ENCODE measurements at places on chromosomes 13 and 19.

DNA sequence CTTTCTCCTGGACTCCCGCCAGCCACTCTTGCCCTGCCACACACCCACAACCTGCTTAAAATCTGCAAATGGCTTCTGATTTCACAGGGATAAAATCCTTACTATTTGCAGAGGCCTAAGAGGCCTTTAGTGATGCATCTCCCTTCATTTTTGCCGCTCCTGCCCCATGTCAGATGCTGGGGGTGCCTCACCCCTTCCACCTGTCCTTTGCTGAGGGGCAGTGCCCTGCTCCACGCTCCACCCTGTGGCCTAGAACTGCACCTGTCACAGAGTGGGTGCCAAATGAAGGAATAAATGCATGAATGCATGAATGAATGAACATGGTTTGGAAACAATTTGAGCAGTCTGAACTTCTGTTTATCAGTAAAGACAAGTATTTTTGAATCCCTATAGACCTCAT lies 34.1 kb upstream of the UQCRFS1 start:
- no peak for DNase-seq

DNA sequence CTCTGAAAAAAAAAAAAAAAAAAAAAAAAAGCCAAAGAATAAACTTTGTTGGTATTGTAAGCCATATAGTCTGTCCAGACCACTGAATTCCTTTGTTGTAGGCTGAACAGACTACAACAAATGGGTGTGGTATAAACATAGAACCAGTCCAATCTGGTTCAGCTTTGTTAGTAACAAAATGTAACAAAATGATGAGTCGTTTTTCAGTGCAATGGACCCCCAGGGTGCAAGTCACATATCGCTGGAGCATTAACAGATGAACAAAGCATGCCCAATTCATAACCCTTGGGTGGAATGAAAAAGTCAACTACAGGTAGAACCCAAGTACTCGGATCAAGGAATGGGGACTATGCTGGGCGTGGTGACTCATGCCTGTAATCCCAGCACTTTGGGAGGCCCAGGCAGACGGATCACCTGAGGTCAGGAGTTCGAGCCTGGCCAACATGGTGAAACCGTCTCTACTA lies 13.6 kb upstream of the FCHO1 start:
- no peak for DNase-seq

DNA sequence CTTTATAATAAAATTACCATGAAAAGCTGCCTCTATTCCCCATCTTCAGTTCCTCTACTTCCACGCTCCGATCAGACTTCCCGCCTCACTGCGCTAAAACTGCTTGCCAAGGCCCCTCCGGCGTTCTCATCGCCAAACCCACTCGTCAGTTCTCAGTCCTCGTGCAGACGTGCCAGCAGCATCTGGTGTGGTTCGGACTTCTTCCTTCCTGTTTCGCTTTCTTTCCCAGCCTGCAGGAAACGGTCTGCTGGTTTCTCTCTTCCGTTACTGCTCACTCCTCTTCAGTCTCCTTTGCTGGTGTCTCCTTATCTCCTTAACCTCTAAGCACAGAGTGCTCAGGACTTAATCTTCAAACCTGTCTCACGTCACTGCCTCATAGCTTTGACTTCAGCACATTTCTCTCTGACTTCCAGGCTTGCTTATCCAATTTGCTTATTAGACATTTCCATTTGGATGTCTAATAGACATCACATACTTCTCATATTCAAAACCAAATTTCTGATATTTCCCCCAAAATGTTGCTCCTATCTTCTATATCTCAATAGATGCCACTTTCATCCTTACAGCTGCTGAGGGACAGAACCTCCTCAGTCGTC lies 40.3 kb downstream of the RCBTB2 start:
- DNase-seq = peak; percentile 60

GRCh38 chr13:43077906-43078305 lies 54.5 kb downstream of the DNAJC15 start:
- DNase-seq = no peak

DNA sequence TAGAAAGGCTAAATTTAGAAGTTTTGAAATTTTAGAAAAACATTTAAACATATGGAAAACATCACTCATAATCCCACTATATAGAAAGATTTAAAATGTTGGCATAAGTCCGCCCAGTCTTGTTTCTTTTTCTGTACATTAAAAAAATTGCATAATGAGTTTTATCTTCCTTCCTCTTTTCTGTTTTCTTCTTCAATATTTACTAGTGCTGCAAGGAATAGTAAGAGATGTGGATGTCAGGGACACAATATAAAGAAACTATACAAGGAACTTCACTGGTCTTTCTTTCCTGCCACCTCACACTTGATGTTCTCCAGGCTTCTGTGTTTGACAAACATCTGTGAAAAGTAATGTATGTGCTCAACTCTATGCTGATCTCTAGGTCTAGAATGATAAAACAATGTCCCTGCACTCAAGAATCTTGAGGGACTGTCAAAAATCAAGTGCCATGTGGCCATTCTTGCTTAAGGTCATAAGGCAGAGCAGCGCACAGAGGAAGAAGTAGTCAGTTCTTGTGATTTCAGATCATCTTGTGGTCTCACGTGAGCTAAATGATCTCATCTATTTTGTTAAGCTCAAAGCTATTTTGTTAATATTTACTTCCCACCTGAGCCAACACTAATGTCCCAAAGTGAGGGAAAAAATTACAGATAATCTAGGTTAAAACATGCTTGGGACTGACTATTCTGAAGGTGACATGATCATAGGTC lies 186.9 kb upstream of the OBI1 start:
- DNase-seq = no peak

DNA sequence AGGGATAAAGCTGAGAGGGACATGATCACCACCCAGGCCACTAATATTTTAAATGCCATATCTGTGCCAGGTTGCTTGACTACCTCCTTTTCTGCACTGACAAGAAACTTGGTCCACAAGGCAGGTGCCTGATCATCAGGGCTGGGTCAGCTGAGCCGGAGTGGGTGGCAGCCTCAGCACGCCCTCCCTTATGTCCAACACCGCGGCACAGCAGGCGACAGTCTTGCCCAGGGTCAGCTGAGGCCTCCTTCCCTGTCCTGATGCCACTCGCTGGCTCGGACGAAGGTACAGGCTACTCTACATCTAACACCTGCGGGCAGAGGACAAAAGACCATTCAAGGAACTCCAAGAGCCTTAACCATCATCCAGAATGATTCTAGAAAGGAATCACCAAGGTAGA lies 16.9 kb downstream of the ZC3H4 start:
- no peak for DNase-seq

- DNase-seq = peak; percentile 20
Measured at GRCh38 chr19:8161135-8161646, 11.8 kb upstream of the FBN3 start.

DNA sequence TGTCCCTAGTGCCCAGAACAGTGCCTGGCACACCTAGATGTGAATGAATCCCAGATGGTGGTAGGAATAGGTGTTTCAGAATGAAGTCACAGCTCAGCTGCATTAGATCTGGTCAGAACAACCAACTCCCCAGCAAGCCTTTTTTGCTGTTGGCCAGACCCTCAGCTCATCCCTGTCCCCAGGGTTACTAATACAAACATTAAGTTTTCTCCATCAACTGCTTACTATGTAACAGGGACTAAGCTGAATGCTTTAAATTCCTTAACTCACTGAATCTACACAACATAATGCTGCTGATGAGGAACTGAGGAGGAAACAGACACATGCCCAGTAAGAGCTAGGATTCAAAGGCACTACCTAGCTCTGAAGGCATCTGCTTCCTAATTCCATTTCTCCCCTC lies 18.8 kb downstream of the SMG9 start:
- no peak for DNase-seq

DNA sequence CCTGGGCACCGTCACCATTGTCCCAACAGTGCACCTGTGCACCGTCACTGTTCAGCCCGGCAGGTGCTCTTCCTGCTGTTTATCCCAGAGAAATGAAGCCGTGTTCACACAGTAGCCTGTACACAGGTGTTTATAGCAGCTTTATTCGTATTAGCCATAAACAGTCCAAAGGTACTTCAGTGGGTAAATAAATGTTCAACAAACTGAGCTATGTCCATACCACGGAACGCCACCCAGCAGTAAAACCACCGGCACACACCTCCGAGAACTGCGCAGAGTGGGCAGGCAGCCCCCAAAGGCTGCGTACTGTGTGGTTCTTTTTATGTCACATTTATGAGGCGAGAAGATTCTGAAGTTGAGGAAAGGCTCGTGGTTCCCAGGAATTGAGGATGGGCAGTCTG lies 44.9 kb upstream of the DCUN1D2 start:
- DNase-seq = no peak

GRCh38 chr13:66807251-66807650 lies 422.9 kb downstream of the PCDH9 start:
- DNase-seq = no peak

DNA sequence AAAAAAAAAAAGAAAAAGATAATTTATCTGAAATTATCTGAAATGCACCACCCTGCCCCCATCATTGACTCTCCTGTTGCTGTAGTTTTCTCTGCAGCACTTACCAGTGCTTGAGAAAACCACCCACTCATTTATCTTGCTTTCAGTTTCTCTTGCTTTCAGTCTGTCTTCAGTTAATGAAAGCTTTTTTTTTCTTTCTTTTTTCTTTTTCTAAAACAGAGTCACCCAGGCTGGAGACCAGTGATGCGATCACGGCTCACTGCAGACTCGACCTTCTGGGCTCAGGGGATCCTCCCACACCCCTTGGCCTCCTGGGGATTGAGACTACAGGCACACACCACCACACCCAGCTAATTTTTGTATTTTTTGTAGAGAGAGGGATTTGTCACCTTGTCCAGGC lies 4.3 kb upstream of the ACP5 start:
- peak; percentile 58 for DNase-seq

GRCh38 chr13:72726726-72727416 lies 558 bp downstream of the MZT1 start:
- peak; percentile 58 for DNase-seq

- DNase-seq = no peak
Measured at GRCh38 chr19:15048885-15049541, at the start of gene CASP14. Gene CASP14 (plus strand): TSS chr19:15049480. CDS start chr19:15052252, 2,772 bp downstream.

GRCh38 chr13:45269204-45269603 lies 68.4 kb upstream of the KCTD4 start:
- no peak for DNase-seq

DNA sequence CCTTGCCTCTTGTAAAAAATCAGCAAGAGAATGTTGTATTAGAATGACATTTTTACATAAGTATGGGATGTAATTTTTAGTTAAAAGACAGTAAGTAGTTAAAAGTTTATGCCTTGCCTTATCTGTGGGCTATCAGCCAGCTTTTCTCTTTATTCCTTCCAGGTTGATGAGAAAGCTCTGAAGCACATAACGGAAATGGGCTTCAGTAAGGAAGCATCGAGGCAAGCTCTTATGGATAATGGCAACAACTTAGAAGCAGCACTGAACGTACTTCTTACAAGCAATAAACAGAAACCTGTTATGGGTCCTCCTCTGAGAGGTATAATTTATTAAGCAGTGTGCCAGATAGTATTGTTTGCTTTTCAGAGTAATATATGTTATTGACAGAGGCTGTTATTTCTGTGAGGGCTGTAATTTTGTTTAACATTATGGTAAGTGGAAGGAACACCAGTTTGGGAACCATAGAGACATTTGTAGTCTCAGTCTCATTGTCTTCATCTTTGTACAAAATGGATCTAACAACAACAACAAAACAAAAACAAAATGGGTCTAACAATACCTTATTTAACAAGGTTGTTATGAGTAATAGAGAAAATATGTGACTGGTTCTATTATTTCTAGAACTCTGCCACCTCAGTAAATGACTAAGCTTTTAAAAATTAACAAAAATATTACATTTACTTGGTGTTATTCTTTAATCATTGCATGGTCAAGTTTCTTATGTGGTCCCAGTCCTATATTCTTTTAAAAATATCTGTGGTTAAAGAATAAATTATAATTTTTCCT lies 112.8 kb downstream of the TDRD3 start:
- DNase-seq = no peak

DNA sequence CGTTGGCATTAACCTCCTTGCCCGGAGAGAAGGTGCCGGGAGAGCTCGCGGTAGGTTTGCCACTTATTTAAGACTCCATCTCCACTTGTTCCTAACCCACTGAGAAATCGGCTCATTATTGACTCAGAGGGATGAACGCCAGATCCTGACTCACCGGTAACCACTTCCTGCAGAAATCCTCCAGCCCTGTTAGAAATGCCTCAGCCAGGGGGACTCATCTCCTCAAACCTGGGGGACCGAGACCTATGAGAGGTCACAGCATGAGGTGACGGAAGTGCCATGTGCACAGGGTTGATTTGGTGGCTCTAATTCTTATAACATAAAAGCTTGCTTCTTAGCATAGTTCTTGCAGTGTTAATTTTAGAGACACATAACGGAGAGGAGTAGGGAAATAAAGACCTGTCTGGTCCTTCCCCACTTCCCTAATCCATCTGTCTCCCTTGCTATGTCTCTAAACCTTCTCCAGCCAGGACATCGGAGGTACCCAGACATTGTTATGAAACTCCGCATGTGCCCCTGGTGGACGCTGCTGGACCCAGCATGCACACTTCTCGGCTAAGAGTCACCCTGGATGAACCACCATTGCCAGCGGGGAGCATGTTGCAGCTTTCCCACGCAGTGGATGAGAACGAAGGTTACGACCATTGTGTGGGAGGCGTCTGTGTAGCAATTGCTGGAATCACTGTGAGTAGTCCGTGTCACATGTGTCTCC lies 158.9 kb downstream of the EFNB2 start:
- no peak for DNase-seq

DNA sequence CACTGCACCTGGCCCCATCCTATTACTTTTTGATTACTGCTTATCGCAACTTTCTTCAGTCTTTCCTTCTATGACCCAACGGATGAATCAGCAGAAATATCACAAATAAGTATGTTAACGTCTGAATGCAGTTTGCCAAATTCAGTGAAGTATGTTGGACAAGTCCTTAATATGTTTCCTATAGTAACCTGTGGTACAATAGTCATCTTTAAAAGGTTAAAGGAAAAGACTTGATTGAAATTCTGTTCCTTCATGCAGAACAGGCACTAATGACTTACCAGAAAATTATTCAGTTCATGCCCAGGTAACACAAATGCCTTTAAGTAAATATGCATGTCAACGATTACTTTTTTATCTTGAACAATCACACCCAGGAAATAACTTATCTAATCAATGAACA lies 242.6 kb downstream of the KCTD12 start:
- no peak for DNase-seq

- DNase-seq = peak; percentile 89
Measured at GRCh38 chr19:10270180-10270615, 722 bp upstream of the ICAM1 start.

DNA sequence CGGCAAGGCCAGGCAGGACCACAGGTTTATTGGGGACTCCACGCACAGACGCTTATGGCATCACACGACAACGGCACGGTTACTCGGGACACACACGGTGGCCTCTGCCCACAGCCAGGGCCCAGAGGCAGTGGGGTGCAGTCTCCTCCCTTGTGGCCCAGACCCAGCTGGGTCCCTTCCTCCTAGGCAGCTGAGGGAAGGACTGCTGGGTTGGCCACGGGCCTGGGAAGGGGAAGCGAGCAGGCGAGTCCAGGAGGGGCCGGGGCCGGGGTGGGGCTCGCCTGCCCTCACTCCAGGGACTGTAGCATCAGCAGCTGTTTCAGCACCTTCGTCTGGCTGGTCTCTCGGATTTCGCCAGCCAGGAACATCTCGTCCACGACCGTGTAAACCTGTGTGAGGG lies 12.5 kb downstream of the AP2S1 start:
- no peak for DNase-seq

- no peak for DNase-seq
Measured at GRCh38 chr13:43303033-43303729, 279.8 kb downstream of the DNAJC15 start.
